Ovary (tissue), 10 donors: ENCODE measurements at places on chromosomes 4 and X. TPM values are rescaled to one million over a fixed set of nuclear protein-coding genes. Genes with fewer than 3 reads are reported as not detected.

The BANK1 gene
- polyA plus RNA-seq, result 0.10 TPM

The MTNR1A gene
- not detected for polyA plus RNA-seq

The AFM gene
- not detected for polyA plus RNA-seq

The SLC4A4 gene
- 2.0 TPM for polyA plus RNA-seq

The TLR1 gene
- polyA plus RNA-seq, result 5.0 TPM

The LPAR4 gene
- 1.3 TPM for polyA plus RNA-seq

The DCK gene
- polyA plus RNA-seq, result 12.8 TPM

The MAGEA10 gene
- polyA plus RNA-seq, result not detected

The FGF13 gene
- polyA plus RNA-seq, result 5.7 TPM

The ABHD18 gene
- 3.5 TPM for polyA plus RNA-seq

The TMSB15B gene
- 5.5 TPM for polyA plus RNA-seq

The KIT gene
- 21.7 TPM for polyA plus RNA-seq

The APELA gene
- polyA plus RNA-seq, result not detected

The CXCL6 gene
- polyA plus RNA-seq, result 0.20 TPM

The STIM2 gene
- 24.0 TPM for polyA plus RNA-seq

The CENPVL1 gene
- polyA plus RNA-seq, result not detected

The PROM1 gene
- polyA plus RNA-seq, result 0.10 TPM

The P2RY4 gene
- polyA plus RNA-seq, result not detected

The PTTG2 gene
- polyA plus RNA-seq, result 0.32 TPM

The EDA gene
- 8.4 TPM for polyA plus RNA-seq

The SMPX gene
- polyA plus RNA-seq, result 1.1 TPM

The ITGB1BP2 gene
- 5.4 TPM for polyA plus RNA-seq

The TMPRSS11F gene
- not detected for polyA plus RNA-seq

The PAGE2 gene
- polyA plus RNA-seq, result not detected

The TLR2 gene
- polyA plus RNA-seq, result 2.0 TPM

The AFP gene
- not detected for polyA plus RNA-seq

The MAGEA2 gene
- not detected for polyA plus RNA-seq

The MRFAP1L1 gene
- polyA plus RNA-seq, result 80.6 TPM

The SHROOM2 gene
- polyA plus RNA-seq, result 7.6 TPM

The ASB5 gene
- polyA plus RNA-seq, result 0.37 TPM

The RNF128 gene
- polyA plus RNA-seq, result 0.24 TPM

The MAGEC3 gene
- 0.32 TPM for polyA plus RNA-seq

The EFNB1 gene
- 19.7 TPM for polyA plus RNA-seq

The CTAG2 gene
- 6.8 TPM for polyA plus RNA-seq

The SCML2 gene
- polyA plus RNA-seq, result 5.5 TPM

The GSPT2 gene
- 5.8 TPM for polyA plus RNA-seq

The KLB gene
- 0.01 TPM for polyA plus RNA-seq

The ACOX3 gene
- 10.1 TPM for polyA plus RNA-seq

The USP51 gene
- 2.8 TPM for polyA plus RNA-seq

The FAM47A gene
- not detected for polyA plus RNA-seq

The TMPRSS11A gene
- polyA plus RNA-seq, result not detected

The S100P gene
- polyA plus RNA-seq, result not detected

The CCDC110 gene
- polyA plus RNA-seq, result 1.8 TPM

The EDNRA gene
- 86.5 TPM for polyA plus RNA-seq

The FRYL gene
- 33.5 TPM for polyA plus RNA-seq

The FIP1L1 gene
- polyA plus RNA-seq, result 50.1 TPM

The TLR10 gene
- 0.10 TPM for polyA plus RNA-seq

The PDHA1 gene
- polyA plus RNA-seq, result 63.5 TPM

The MAOA gene
- polyA plus RNA-seq, result 74.2 TPM

The TMA16 gene
- polyA plus RNA-seq, result 15.0 TPM

The PNPLA4 gene
- polyA plus RNA-seq, result 40.6 TPM

The CTAG1A gene
- 0.12 TPM for polyA plus RNA-seq

The XK gene
- polyA plus RNA-seq, result 0.42 TPM

The BMX gene
- polyA plus RNA-seq, result 1.5 TPM

The SPANXN3 gene
- polyA plus RNA-seq, result not detected

The SYNPO2 gene
- 121 TPM for polyA plus RNA-seq

The TBX22 gene
- not detected for polyA plus RNA-seq
